Kidney (tissue), 22 donors: ENCODE measurements at places on chromosomes 2 and 18. TPM values are rescaled to one million over a fixed set of nuclear protein-coding genes. Genes with fewer than 3 reads are reported as not detected.

- H3K4me1 ChIP-seq, result no peaks in the 10 kb centered on the region
- H3K4me3 ChIP-seq, result no peak overlapping the region
- no peaks in the 10 kb centered on the region for H3K36me3 ChIP-seq
- DNase-seq, result no peak
- H3K27ac ChIP-seq, result no peak overlapping the region
Measured at GRCh38 chr2:181959508-181959907, 26.1 kb upstream of the PPP1R1C start.

The INSIG2 gene
- 18.4 TPM for polyA plus RNA-seq

GRCh38 chr2:3959372-3959771, 256.0 kb downstream of the DCDC2C start:
- no peak for DNase-seq
- H3K4me1 ChIP-seq, result no peaks in the 10 kb centered on the region
- no peaks in the 10 kb centered on the region for H3K36me3 ChIP-seq
- H3K27me3 ChIP-seq, result no peaks in the 10 kb centered on the region
- no peak overlapping the region for H3K4me3 ChIP-seq

DNA sequence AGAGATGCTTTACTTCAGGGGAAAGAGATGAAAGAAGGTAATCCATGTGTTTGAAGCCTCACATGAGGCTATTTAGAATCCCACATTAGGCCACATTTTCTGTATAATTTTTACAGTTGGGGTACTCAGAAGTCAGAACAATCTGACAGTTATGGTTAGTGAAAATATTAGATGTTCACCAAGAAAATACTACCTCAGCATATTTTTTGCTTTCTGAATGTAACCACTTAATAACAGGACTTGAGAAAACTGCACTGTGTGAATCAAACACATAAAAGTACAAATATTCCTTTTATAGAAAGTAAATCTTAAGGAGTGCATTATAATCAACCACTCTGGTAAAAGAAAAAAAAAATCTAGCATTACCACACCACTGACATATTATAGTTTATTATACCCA, 169.3 kb downstream of the SATB2 start:
- no peak for DNase-seq
- no peaks in the 10 kb centered on the region for H3K27me3 ChIP-seq

The TMEM247 gene
- not detected for polyA plus RNA-seq

- peaks cover 4% of the 10 kb centered on the region for H3K4me1 ChIP-seq
- peak overlapping the region; percentile 65 for H3K27ac ChIP-seq
- no peaks in the 10 kb centered on the region for H3K27me3 ChIP-seq
- DNase-seq, result no peak
Measured at GRCh38 chr2:42875880-42876279, 83.5 kb upstream of the HAAO start.

The ADGRF3 gene
- 1.8 TPM for polyA plus RNA-seq

DNA sequence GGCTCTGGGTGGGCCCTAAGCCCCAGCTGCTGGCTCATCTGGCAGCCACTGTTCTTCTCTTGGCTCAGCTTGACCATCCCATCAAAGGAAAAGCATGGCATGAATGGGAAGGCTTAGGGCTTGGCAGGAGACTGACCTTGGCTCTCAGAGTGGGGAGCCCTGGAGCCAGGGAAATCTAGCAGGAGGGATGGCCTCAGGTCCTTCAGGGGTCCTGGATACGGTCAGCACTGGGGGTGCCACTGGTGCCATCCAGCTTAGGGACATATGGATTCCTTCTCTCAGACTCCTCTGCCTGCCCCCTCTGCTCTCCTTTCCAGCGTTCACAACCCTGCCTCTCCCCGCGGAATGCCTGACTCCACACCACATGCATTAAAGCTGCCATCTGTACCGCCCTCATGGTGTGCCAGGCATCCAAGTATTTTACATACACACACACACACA, 165.5 kb upstream of the HAAO start:
- no peaks in the 10 kb centered on the region for H3K36me3 ChIP-seq
- H3K27me3 ChIP-seq, result no peaks in the 10 kb centered on the region
- H3K4me1 ChIP-seq, result peaks cover 51% of the 10 kb centered on the region
- no peak overlapping the region for H3K4me3 ChIP-seq
- H3K27ac ChIP-seq, result peak overlapping the region; percentile 43
- no peak for DNase-seq

DNA sequence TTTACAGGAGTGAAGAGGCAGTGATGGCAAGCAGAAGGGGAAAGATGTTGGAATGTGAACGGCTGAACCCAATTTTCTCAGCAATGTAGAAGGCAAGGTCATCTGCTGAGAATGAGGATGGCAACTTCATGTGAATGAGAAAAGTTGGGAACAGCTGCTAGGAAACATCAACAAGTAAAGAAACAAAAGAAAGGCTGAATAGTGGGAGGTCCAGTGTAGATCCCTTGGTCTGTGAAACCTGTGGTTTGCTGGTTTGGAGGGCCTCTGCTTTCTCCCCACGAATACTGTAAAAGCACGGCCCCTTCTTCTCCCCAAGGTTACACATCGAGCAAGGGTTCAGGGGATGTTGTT, 27.4 kb downstream of the MARCHF4 start:
- H3K27me3 ChIP-seq, result no peaks in the 10 kb centered on the region
- H3K36me3 ChIP-seq, result no peaks in the 10 kb centered on the region
- H3K4me3 ChIP-seq, result no peak overlapping the region
- DNase-seq, result no peak

DNA sequence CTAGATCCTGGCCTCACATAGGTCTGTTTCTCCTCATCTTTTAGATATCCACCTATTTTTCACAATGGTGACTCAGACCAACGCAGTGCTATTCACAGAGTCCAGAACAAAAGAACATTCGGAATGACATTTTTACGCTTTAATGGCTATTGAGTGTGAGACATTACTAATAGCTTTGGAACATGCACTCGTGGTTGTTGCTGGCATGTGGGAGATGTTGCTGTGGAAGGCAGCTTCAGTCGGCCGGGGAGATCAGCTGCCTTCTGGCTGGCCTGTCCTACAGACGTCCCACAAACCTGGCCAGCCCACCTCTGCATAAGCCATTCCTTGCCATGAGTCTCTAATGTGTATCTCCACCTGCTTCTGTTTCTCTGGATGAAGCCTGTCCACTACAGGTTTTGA, 3.4 kb downstream of the MBP start:
- no peaks in the 10 kb centered on the region for H3K36me3 ChIP-seq
- peak overlapping the region; percentile 88 for H3K27ac ChIP-seq
- no peak for DNase-seq
- H3K4me3 ChIP-seq, result no peak overlapping the region
- no peaks in the 10 kb centered on the region for H3K4me1 ChIP-seq

DNA sequence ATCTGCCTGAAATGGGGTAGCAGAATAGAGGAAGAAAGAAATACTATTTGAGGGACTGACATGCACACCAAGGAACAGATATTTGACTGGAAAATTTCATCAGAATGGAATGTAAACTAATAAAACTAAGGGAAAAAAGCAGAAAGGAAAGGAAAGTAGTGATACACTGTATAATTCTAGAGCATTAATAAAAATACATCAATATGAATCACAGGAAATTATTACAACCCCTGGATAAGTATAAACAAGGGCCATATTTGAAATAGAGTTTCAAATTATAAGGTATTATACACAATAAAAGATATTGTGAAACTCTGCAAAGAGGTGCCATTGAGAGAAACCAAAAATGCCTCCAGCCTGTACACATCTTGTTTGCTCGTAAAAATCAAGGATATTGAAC, 149.6 kb downstream of the ICOS start:
- no peak for DNase-seq
- no peaks in the 10 kb centered on the region for H3K27me3 ChIP-seq
- H3K4me3 ChIP-seq, result no peak overlapping the region
- no peak overlapping the region for H3K27ac ChIP-seq
